ENCODE measurements at places on chromosomes 5 and 9. TPM values are rescaled to one million over a fixed set of nuclear protein-coding genes. Genes with fewer than 3 reads are reported as not detected.

GRCh38 chr9:120385606-120386389, 194.2 kb downstream of the CDK5RAP2 start:
- DNase-seq, result no peak

GRCh38 chr5:22892441-22892840, 39.3 kb upstream of the CDH12 start:
- DNase-seq, result no peak

- DNase-seq, result no peak
These were observed 26.9 kb downstream of the COL15A1 start for GRCh38 chr9:98970532-98971041.

- no peak for DNase-seq
These were observed 44.7 kb downstream of the CCL28 start for GRCh38 chr5:43367453-43367852.

- no peak for DNase-seq
These were observed 5.2 kb downstream of the EGR1 start for GRCh38 chr5:138470322-138471051.

Gene KCNIP1
- total RNA-seq, result not detected

Gene SLC4A9
- total RNA-seq, result not detected

GRCh38 chr5:139895647-139896046, 100.0 kb downstream of the PSD2 start:
- DNase-seq, result no peak

Gene PCDHA12
- not detected for total RNA-seq

DNA sequence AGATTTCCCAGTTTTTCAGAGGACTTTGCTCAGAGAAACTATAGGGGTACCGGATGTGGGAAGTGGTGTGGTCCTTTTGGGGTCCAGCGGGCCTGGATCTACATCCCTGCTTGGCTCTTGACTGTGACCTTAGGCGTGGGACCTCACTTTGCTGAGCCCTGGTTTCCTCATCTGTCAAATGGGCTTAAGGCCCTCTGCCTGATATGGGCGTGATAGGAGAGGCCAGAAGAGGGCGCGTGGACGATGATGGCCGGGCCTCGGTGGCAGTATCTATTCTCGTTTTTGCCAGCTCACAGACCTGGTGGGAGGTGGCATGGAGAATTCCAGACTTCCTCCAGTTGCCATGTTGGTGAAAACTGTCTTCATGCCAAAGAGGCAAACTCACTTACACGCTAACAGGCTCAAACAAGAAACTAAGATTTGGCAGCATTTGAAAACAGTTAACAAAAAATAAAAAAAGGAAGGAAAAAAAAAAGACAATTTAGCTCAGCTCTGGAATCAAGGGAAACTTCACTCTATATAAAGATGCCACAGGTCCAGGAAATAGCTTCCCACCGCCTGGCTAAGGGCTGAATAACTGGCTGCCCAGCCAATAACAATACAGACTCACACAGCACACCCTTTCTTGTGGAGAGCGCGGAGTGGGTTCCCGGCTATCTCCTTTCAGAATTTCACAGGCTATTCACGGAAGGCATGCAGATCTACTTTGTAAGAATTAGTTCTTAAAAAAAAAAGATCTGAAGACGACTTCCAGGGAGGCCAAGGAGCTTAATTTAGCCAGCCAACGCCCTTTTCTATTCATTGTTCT, 1.7 kb downstream of the SH3PXD2B start:
- DNase-seq, result no peak

- DNase-seq, result no peak
These were observed 752.9 kb upstream of the SEMA6A start for GRCh38 chr5:117327511-117327910.

GRCh38 chr5:172185096-172185461, 2.9 kb downstream of the STK10 start:
- DNase-seq, result no peak

Gene RECK
- total RNA-seq, result 5.2 TPM

DNA sequence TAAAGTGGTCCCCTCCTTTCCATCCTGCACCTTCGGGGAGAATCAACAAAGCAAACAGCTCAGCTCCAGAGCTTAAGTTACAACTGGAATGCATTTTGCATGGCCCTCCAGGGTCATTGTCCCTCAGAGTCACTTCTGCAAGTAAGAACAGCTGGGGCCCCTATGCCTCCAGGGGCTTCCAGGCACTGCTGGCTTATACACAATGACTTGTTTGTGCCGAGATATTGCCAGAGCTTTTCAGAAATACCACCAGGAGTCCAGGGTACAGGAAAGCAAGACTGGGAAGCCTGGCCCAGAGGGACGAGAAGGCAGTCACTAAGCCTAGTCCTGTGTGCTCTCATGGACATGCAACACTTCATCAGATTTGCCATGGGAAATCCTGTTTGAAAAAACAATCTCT, 11.3 kb downstream of the FRMD3 start:
- DNase-seq, result no peak

Gene OMD
- total RNA-seq, result not detected

DNA sequence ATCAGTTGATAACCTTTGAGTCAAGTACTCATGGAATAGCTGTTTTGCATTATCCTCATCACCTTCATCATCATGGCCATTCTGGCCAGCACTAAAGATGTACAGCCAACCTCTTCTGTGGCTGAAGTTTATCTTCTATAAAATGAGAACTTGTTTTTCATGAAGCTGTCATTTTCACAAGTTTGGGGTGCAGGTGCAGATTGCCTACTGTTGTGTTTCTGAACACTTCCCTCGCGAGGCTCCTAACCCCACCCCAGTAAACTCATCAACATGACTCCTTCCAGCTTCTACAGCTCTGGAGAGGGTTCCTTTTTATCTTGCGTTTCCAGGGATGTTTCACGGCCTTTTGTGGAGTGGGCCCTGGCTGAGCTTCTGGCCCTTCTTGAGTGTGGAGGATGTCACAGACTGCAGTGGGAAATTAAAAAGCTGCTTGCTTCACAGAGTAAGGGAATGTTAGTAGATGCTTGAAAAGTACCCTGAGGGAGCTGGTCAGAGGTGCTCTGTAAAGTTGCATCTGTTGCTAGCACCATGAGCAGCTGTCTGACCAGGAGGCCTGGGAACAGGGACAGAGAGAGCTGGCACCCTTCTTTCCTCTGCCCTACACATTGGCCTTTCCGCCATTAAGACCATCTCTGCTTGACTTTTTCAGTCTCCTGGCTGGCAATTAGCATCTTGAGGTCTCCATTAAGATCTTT, 24.9 kb downstream of the SYK start:
- DNase-seq, result no peak

- no peak for DNase-seq
These were observed 48.5 kb upstream of the DAB2 start for GRCh38 chr5:39473156-39473775.

GRCh38 chr9:31799953-31800609, 584.4 kb upstream of the ACO1 start:
- DNase-seq, result no peak

DNA sequence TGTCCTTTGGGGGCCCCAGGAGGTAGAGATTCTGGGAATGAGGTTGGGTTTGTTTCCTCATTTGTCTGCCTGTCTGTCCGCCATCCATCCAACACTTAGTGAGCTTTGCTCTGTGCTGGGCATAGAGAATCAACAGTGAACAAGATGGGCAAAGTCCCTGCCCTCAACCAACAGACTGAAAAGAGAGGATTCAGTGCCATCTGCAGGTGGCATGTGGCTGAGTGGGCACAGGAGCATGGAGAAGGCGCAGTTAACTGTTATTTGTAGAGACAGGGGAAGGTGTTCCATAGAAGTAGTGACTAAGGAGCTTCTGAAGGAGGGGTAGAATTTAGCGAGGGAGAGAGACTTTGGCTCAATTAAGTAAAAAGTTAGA, 23.1 kb downstream of the POLR1E start:
- no peak for DNase-seq

Gene SPINK13
- total RNA-seq, result not detected

GRCh38 chr5:1472964-1473628, 27.9 kb upstream of the SLC6A3 start:
- DNase-seq, result no peak

GRCh38 chr5:180169248-180170105, 39.5 kb downstream of the RASGEF1C start:
- no peak for DNase-seq

Gene SLC31A1
- 16.7 TPM for total RNA-seq

Gene LCN2
- not detected for total RNA-seq

- no peak for DNase-seq
These were observed 318.0 kb upstream of the PUM3 start for GRCh38 chr9:3161912-3162311.

Gene SLC34A1
- not detected for total RNA-seq

DNA sequence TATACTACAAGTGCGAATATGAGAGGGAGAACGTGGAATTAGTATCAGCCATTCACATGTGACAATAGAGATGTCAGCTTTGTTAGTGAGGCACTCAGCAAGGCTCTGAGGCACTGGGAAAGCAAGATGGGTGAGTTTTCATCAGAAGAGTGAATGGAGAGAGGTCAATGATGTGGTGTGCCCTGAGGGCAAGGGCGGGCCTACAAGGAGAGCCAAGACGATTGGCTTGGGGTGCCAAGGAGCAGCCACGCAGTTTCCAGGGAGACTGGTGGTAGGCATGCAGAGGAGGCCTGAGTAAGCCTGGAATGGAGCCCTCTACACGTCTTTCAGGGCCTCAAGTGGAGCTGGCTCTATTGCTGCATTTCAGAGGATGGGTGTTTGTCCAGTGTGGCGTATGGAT, 24.7 kb downstream of the BTF3 start:
- DNase-seq, result no peak

GRCh38 chr5:135186662-135187522, 152.9 kb upstream of the PITX1 start:
- DNase-seq, result no peak

Gene SPINK6
- not detected for total RNA-seq

GRCh38 chr5:133589286-133589685, 23.1 kb downstream of the FSTL4 start:
- DNase-seq, result no peak

Gene AKNA
- 130 TPM for total RNA-seq

DNA sequence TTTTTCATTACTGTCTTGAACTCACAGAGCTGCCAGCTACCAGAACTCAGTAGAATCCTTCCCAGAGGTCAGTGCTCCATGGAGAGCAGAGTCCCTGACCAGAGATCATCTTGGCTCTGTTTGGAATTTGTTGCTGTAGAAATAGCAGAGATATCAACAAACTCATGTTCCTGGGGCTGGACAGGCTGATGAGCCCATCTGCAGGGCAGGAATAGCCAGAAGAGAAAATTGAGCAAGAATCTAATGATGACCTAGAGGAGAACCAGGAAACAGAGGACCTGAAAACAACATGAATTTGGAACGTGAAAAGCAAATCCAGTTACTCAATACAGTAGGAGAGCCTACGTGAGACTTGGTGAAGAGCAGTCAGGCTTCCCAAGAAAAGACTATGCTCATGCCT, 437.8 kb downstream of the PLK2 start:
- no peak for DNase-seq

Gene QSOX2
- 18.3 TPM for total RNA-seq

DNA sequence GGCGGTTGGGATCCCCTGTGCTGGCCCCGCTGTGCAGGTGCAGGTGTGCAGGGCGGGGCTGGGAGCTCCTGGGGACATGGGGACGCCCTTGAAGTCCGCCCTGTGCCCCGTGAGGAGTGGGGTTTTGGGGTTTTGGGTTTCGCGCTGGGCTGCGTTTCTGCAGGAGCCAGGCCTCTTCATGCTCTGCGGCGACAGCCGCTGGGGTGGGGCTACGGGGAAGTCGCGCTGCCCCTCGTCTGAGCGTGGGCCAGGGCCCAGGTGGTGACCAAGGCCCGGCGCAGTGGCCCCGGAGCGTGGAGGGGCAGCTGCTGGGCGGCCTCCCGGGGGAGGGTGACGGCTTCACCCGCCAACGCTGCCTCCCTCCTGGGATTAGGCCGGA, 47.8 kb upstream of the IRX4 start:
- no peak for DNase-seq

GRCh38 chr9:14251154-14252071, 62.5 kb downstream of the NFIB start:
- DNase-seq, result no peak

All from activated naive CD8-positive, alpha-beta T cell treated with anti-CD3 and anti-CD28 coated beads for 36 hours (primary cell).